Stimulated activated CD8-positive, alpha-beta memory T cell treated with anti-CD3 and anti-CD28 coated beads, Interleukin-2, amount 100 ng/mL, for 1 hour (primary cell): ENCODE measurements at places on chromosomes 3 and 15.

GRCh38 chr3:107209302-107209990 is 167.8 kb upstream of the CCDC54 start:
- DNase-seq = no peak

DNA sequence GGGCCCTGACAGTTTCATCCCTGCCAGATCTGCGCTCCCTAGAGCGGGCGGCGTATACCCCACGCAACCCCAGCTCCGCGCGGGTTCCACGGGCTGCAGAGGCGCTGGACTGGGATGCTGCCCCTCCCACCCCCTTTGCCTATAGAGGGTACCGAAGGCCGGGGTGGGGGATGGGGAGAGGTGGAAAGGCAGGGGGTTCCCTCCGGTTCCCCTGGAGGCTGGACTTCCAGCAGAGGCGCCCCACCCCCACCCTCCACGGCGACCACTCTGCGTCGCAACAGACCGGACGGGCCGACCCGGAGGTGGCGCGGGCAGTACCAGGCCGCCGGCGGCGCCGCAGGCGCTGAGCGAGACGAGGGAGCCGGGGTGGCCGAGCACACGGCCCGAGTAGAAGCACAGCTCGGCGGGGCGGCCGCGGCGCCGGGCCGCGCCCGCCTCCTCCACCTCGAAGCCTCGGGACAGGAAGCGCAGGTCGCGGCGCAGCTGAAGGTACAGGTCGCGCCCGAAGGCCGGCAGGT is 995 bp downstream of the ADAMTS17 start:
- no peak for DNase-seq

- no peak for DNase-seq
Observed at GRCh38 chr3:63128380-63128779, 149.7 kb upstream of the SYNPR start.

DNA sequence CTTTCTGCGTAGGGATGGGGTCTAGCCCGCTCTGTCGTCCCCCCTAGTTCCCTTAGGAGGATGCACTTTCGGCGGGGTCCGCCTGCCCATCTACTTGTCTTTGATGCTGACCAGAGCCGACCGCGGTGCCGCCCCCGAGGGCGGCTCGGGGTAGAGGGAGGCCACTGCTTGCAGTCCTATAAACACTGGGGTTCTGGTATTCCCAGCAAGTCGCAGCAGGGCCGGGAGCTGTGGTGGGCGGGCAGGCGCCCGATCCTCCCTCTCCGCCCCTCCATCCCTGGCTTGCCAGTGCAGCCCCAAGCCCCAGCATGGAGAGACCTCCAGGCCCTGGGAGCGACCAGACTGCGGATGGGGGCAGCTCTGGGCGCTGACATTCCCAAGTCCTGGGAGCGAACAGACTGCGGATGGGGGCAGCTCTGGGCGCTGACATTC is 830 bp downstream of the SEMA4B start:
- no peak for DNase-seq

GRCh38 chr3:42157540-42158538 is 66.7 kb downstream of the TRAK1 start:
- no peak for DNase-seq
